ENCODE measurements at places on chromosomes 13 and 19.
A peak's percentile ranks its signal among the peaks of the same experiment; 100 is the strongest.

DNA sequence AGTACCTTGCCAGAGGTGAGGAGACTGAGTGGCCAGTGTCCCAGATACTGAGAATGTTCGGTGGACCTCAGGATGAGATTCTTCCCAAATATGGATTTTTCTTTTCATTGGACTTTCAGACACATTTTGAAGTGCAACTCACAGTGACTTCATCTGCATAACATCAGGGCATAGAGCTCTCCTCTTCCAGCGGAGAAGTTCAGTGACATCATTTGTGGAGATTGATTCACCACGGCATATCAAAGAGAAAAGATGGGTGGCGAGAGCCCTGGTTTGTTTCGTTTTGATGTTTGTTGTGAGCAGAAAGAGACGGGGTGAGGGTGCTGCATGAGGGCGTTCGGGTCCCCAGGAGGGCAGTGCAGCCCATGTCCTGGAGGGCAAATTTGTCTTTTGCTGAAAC is 120.1 kb upstream of the GPR12 start:
- DNase-seq: no peak

GRCh38 chr13:30963791-30964190 is 31.3 kb downstream of the TEX26 start:
- DNase-seq: no peak

DNA sequence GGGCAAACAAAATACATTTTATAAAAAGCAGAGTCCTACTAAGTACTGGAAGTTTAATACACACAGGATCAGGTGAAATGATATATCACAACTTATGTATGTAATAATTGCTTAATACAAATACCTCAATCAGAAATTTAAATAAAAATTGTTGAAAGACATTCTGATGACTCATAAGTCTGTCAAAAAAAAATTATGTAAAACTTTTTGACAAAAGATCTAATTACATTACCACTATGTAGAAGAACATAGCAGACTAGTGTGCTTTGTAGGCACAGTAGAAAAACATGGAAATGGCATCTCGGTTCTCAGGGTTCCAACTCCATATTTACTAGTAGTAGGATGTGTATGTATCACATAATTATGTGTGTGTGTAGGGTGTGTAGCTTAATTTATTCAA is 156.2 kb downstream of the DNAJC3 start:
- DNase-seq: no peak

DNA sequence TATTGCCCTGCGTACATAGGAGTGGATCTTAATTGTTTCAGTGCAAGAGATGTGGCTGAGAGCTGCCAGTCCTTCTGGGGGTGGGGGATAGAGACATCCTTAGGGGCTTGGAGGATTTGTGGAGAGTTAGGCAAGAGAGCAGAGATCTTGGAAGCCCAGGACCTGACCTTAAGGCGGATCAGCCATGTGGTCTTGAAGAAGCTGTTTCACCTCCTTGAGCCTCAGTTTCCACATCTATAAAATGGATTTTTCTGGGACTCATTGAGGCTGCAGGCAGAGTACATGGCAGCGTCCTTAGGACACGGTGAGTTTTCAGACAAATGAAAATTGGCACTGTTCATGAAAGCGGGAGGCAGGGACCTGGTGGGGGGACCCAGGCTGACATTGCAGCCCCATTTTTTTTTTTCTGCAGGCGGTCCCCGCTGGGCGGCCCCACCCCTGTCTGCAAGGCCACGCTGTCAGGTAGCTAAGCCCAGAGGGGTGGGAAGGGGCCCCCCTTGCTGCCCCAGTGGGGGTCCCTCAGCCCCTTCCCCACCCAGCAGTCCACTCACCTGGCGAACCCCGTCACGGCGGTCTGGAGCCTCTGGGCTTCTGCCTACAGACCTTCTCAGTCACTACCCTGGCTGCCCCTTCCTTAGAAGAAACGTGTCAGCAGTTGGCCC is 30.0 kb downstream of the PDE4A start:
- no peak for DNase-seq

DNA sequence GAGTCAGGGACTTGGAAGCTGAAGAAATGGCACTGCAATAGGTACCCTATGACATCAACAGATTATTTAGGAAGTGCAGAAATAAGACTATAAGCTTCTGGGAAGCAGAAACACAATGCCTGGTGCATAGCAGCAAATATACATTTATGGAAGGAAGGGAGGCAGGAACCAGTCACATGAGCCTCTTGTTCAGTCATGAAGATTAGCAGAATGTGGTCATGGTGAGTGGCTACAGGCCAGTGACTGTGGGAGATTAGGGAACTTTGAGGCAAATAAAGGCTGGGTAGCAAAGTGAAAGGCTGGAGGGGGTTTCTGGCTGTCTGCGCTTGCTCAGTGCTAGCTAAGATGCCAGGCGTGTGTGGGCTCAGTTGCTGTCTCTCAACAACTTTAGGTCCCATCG is 96.3 kb downstream of the EPSTI1 start:
- DNase-seq: no peak

- no peak for DNase-seq
Observed at GRCh38 chr19:45475537-45476291, 7.9 kb downstream of the FOSB start.

DNA sequence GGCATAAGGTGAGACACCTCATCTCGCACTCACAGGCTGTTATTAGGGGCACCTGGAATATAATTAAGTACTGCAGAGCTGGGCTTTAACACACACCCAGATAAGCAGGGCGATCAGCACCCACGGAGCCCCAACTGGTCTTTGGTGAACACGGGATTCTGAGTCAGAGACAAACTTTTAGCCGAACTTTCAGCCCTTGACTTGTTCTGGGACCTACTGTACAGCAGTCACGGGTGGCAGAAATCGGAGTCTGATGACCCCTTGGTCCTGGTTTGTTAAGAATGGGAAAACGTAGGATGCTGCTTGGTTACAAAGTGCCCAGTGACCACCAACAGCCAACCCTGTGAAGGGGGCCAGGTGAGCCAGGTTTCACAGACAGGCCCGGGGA is 9.0 kb downstream of the SH3GL1 start:
- no peak for DNase-seq

GRCh38 chr13:49810567-49811526 is 18.4 kb upstream of the KPNA3 start:
- DNase-seq: no peak

GRCh38 chr19:9175326-9175725 is 3.5 kb upstream of the OR7D2 start:
- DNase-seq: no peak

DNA sequence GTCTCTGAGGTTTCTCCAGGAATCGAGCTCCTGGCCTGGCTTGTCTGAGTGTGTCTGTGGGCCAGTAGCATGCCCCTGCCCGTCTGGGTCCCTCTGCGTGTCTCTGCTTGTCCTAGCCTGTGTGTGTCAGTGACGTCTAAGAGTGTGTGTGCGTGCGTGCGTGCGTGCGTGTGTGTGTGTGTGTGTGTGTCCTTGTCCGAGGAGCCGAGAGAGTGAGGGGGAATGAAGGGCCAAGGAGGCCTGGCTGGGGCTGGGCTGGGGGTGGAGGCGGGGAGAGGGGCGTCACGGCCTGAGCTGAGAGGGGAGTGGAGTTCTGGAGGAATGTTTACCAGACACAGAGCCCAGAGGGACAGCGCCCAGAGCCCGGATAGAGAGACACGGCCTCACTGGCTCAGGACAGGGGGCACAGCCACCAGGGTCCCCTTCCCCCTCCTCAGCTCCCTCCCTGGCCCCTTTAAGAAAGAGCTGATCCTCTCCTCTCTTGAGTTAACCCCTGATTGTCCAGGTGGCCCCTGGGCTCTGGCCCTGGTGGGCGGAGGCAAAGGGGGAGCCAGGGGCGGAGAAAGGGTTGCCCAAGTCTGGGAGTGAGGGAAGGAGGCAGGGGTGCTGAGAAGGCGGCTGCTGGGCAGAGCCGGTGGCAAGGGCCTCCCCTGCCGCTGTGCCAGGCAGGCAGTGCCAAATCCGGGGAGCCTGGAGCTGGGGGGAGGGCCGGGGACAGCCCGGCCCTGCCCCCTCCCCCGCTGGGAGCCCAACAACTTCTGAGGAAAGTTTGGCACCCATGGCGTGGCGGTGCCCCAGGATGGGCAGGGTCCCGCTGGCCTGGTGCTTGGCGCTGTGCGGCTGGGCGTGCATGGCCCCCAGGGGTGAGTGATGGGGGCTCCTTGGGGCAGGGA is at the start of gene AXL:
TSS of gene AXL (plus strand) at position 609 of the 893 bp plus-strand sequence. CDS start at position 779, 170 bp downstream.
- DNase-seq: peak; percentile 93

DNA sequence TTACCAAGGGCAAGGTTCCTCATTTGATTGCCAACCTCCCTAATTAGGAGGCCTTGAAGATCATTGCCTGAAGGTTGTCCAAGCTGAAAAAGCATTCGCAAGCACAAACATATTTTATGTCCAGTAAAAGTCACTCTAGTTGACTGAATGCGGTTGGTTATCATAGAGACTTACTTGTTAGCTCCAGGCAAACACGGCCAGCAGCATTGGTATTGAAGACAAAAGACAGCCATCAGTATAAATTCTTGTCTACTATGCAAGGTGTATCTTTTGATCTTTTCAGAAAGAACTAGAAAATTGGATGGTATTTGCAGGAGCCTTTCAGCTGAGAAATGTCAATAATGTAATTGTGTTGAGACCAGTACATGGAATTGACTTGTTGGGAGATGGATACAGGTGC is 129.9 kb downstream of the GPC6 start:
- DNase-seq: no peak

DNA sequence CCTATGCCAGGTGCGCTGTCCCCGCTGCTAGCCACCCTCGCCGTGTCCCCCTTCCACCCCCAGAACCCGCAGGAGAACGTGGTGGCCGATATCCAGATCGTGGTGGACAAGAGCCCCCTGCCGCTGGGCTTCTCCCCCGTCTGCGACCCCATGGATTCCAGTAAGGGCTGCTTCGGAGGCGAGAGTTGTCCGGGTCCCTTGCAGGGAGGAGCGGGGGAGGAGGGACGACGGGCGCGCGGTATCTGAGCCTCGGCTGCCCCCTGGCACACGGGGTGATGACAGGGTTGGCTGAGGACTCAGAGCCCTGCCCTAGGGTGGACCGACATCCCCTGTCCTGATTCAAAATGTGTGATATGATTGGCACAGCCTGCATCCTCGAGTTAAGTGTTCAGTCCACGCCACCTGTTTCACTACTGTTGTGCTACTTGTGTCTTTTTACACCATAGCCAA is 653 bp downstream of the MVB12A start:
- peak; percentile 78 for DNase-seq

- DNase-seq: no peak
Observed at GRCh38 chr13:98827449-98827848, 75.0 kb upstream of the SLC15A1 start.

DNA sequence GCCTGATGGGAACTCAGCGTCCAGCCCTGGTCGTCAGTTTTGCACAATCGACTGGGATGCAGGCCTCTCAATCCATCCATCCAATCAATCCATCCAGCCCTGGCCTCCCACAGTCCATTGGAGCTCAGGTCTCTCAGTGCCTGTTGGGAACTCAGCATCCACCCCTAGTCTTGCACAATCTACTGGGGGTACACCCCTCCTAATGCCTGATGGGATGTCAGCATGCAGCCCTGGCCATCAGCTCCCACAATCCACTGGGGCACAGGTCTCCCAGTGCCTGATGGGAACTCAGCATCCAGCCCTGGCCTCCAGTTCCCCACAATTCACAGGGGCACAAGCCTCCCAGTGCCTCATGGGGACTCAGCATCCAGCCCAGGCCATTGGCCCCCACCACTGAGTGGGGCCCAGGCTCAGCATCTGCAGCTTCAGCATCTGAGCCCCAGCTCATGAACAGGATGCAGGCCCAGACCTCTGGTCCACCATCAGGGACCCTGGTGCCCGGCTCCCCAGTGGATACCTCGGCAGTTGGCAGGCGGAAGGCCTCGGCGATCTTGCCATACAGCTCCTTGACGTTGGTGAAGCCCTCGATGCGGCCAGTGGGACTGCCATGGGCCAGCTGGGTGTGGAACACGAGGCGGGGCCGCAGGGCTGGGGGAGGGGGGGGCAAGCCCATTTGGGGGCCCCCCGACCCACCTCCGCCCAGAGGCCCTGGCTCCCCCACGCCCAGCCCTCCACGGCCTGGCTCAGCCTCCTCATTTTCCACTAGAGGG is 7.2 kb upstream of the PTGER1 start:
- DNase-seq: peak; percentile 66

GRCh38 chr19:20315543-20315942 is 148.5 kb downstream of the ZNF486 start:
- DNase-seq: no peak

GRCh38 chr19:4531562-4532165 is 3.4 kb downstream of the PLIN5 start:
- no peak for DNase-seq

DNA sequence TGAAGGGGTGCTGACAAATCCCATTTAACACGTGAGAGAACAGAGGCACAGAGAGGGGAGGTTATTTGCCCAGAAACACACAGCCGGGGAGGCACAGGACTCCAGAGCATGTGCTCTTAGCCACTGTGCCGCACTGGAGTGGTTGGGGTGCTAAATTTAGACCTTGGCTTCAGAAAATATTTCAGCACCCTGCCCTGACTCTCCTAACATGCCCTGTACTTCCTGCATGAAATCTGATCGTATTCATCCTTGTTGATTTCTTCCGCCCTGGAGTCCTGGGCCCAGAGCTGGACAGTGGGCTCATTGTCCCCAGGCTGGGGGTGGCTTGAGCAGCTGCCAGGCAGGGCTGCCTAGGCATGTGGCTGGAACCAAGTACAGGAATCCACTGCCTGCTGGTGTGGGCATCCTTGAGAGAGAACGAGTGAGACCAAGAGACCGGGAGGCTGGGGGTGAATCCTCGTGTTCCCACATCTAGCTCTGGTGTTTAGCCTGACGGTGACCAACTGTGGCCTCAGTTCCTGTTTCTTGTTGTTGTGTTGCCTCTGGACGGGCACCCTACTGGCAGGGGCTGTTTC is 5.3 kb downstream of the SLC27A1 start:
- DNase-seq: no peak

- DNase-seq: no peak
Observed at GRCh38 chr13:108350579-108350978, 81.1 kb downstream of the TNFSF13B start.

GRCh38 chr13:23087880-23088279 is 92.9 kb upstream of the SGCG start:
- DNase-seq: no peak

GRCh38 chr13:27200413-27201070 is 28.9 kb upstream of the USP12 start:
- DNase-seq: no peak

GRCh38 chr13:112828082-112828699 is 138.4 kb downstream of the ATP11A start:
- no peak for DNase-seq

DNA sequence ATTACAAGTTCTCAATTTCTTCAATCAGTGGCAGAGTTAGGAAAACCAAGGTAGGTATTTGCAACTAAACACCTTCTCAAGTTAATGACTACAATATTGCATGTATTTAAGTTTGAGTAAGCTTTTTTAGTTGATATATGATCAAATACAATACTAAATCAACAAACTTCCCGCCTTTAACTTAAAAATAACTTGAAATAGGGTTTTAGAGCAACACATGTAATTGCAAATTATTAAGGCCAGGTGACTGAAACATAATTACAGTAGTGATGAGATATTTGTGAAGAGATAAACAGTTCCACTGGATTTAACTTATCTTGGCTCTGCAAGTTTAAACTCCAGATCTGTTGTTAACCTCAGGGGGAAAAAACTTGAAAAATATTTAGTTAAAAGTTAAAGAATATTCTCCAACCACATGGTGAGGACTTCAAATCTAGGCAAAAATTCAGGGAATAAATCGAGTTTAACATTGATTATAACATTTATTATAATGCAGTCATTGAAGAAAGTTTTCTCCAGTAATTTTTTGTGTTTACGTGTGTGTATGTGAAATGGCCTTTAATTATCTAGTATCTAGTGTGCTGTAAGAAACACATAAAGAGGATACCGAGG is 3.6 kb downstream of the DACH1 start:
- no peak for DNase-seq

Data from suprapubic skin (tissue), 4 donors.